NK-92 treated with Interleukin-12 subunit alpha and Interleukin-12 subunit beta, amount 100 ng/mL, for 24 hours (cell line): ENCODE measurements at places on chromosomes 4 and X.

DNA sequence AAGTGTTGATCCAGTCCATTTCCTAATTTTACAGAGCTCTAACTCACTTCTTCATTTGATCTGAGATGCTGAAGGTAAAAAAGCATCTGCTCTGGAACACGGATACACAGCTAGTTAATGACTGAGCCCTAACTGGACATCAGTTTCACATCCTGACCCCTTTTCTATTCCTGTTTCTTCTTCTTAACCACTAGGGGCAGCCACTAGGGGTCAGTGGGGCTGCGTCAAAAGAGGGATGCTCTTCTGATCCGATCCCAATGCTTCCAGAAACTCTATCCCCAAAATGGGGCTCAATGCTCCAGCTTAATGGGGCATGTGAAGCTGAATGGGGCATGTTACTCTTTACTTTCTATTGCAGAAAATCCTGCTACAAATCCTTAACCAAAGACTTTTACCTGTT, 33.4 kb upstream of the PHKA2 start:
- no peak for DNase-seq

- no peak for DNase-seq
Observed at GRCh38 chr4:152771741-152772533, 7.6 kb downstream of the TIGD4 start.

DNA sequence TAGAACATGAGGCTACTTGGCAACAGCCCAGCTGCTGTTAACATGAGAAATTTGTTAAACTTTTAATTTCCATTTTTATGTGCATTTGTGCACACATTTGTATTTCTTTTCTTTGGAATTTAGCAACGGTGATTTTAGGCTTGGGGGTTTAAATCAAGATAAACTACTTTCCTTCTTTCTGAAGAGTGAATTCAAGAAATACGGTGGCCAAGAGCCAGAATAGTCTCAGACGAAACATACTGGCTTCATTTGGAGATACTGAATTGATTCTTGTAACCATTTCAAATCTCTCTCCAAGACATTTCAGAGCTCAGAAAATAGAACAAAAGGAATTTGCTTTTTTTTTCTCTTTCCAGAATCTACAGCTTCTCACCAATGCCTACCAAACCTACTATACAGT, 134.1 kb upstream of the SCML1 start:
- no peak for DNase-seq

- no peak for DNase-seq
Observed at GRCh38 chrX:40199704-40200103, 101.9 kb upstream of the BCOR start.

GRCh38 chr4:174324236-174324635, 40.5 kb downstream of the CEP44 start:
- no peak for DNase-seq

DNA sequence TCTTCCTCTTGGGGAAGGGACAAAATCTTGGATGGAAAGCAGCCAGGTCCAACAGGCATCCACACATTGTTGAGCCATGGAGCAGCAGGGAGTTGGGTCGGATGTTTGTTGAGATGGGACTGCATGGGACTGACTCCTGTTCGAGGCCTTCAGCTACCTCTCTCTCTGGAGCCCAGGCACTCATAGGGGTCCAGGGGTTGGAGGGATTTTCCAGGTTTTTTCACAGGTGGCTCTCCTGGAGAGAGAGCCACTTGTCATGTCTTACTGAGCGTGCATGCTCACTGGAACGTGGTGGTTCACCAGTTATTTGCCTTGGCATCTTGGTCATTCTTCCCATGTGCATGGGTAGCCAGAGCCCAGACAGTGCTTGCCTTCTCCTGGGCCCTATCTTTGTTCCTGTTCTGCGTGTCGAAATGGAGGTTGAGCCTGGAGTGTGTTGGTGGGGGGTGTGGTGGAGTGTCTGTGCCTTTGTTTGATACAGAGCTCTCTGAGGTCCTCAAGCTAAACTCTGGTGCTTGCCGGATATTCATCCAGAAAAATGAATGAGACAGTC, 60.6 kb downstream of the NBDY start:
- no peak for DNase-seq

- no peak for DNase-seq
Observed at GRCh38 chr4:179344861-179345260, 1902.6 kb upstream of the AGA start.

DNA sequence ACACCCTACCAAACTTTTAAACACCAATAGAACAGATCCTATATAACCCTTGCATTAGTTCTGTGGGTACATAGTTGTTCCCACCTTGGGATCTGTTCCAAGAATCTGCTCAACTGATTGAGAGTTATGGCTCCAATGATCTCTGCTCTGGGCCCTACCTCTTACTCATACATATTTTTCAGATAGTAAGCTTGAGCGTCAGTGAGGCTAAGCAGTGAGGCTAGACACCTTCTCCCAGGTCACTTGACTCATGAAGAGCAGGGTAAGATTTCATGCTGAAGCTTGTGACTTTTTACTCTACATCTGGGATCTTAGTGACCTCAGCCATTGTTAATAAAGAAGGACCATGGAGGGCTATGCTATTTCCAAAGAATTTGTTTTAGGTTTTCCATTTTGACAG, 23.1 kb upstream of the TNIP3 start:
- DNase-seq: no peak

GRCh38 chr4:31538877-31539276, 818.7 kb downstream of the PCDH7 start:
- no peak for DNase-seq

DNA sequence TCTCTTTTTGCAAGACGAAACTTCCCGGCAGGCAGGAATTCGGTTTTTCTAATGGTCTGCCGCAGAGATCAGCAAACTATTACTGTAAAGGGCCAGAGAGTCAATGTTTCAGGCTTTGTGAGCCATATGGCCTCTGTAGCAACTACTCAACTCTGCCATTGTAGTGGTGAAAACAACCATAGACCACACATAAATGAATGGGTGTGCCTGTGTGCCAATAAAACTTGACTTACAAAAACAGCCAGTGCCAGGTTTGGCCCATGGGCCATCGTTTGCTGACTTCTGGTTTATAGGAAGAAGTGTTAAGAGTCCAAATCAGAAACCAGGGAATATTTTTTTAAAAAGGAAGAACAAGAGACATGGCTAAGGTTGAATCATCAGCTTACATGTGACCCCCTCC, 163.0 kb downstream of the SH3KBP1 start:
- no peak for DNase-seq
